ENCODE measurements at places on chromosomes 13 and 19. TPM values are rescaled to one million over a fixed set of nuclear protein-coding genes. Genes with fewer than 3 reads are reported as not detected.

The PTPRH gene
- 0.16 TPM for polyA plus RNA-seq

DNA sequence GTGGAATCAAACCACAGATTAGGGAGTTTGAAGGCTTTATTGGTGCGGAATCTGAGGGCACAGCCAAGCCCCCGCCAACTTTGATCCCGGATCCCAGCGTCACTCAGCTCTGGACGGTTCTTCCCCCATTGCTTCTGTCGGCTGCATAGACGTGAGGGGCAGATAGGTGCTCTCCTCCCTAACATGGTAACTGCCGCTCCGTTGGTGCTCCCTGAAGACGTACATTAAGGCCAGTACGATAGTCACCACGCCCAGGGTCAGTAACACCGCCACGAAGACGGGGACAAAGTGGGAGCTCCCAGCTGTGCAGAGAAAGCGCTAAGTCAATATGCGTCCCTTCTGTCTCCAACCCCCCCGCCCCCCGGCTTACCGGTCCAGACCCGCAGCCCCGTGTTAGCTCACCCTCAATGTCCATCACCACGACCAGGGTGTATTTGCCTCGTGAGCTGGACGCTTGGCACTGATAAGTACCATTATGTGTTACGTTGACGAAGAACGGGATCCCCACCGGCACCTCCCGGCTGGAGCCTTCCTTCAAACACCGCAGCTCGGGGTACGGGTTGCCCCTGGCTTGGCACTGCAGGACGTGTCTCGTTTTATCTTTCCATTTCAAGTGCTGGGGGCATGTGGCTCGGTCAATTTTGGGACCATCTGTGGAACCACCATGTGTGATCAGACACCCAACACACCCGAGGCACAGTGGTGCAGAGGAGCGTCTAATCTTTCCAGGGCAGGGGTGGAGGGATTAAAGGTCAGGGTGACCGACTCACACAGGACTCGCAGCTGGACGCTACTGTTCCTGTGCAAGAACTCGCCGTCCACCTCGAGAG, 644 bp upstream of the RAVER1 start:
- DNase-seq, result no peak

- DNase-seq, result no peak
Observed at GRCh38 chr13:81207636-81208035, 866.7 kb upstream of the SPRY2 start.

- no peak for DNase-seq
Observed at GRCh38 chr13:67228916-67229315, 1.2 kb downstream of the PCDH9 start.

All from renal cortex interstitium (tissue), 15 donors.